ENCODE measurements at places on chromosomes 5 and 9. TPM values are rescaled to one million over a fixed set of nuclear protein-coding genes. Genes with fewer than 3 reads are reported as not detected.

The C9orf153 gene
- total RNA-seq: not detected

The ANXA2R gene
- 7.5 TPM for total RNA-seq

The SPIN1 gene
- total RNA-seq: 26.1 TPM

The MIGA2 gene
- 55.4 TPM for total RNA-seq

The CAMK2A gene
- total RNA-seq: 6.4 TPM

The LCN9 gene
- total RNA-seq: not detected

The ARHGEF37 gene
- total RNA-seq: 25.7 TPM

The DMRT3 gene
- not detected for total RNA-seq

The SHC3 gene
- 1.2 TPM for total RNA-seq

The CATSPER3 gene
- total RNA-seq: not detected

The C9orf50 gene
- not detected for total RNA-seq

The SDHA gene
- total RNA-seq: 116 TPM

The RASEF gene
- total RNA-seq: 96.5 TPM

The SELENOP gene
- total RNA-seq: 286 TPM
